ENCODE measurements at places on chromosomes 3 and 15.
A peak's percentile ranks its signal among the peaks of the same experiment; 100 is the strongest.

DNA sequence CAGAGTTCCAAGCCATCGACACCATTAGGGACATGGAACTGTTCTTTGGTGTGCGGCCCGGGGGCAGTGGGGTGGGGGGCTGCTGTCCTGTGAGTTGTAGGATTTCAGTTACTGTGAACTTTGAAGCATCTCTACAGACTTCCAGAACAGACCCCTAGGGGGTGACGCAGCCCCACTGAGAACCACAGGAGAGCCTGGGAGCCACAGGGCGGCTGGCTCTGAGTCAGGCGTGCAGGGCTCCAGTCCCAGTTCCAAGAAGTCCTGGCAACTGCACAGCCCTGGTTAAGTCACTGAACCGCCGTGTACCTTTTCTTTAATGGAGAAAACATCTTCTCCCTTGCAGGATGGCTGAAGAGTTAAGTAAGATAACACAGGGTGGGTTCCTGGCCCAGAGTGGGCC lies 23.5 kb upstream of the LRTM1 start:
- H3K4me3 ChIP-seq, result no peak overlapping the region
- no peaks in the 10 kb centered on the region for H3K27me3 ChIP-seq
- H3K4me1 ChIP-seq, result no peaks in the 10 kb centered on the region

GRCh38 chr3:171000281-171000680 lies 26.2 kb downstream of the SLC2A2 start:
- DNase-seq, result no peak
- H3K27ac ChIP-seq, result no peak overlapping the region
- H3K27me3 ChIP-seq, result no peaks in the 10 kb centered on the region
- no peaks in the 10 kb centered on the region for H3K4me1 ChIP-seq
- H3K36me3 ChIP-seq, result no peaks in the 10 kb centered on the region
- no peak overlapping the region for H3K4me3 ChIP-seq

DNA sequence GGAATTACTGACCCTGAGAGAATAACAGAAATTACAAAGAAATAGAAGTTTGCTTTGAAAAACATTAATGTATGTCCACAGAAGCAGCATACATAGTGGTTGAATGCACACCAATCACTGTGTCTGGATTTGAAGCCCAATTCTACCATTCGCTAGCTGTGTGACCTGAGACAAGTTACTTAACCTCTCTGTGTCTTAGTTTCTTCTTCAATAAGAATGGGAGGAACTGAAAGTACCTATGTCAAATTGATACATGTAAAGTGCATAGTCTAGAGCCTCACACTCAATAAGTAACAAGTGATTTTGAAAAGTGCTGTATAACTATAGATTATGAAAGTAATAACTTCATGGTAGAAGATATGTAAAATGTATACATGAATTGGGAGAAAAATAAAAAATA lies 457.8 kb downstream of the FOXP1 start:
- peaks cover 10% of the 10 kb centered on the region for H3K36me3 ChIP-seq
- H3K27me3 ChIP-seq, result no peaks in the 10 kb centered on the region
- no peak for DNase-seq
- H3K27ac ChIP-seq, result peak overlapping the region; percentile 72
- H3K4me1 ChIP-seq, result peaks cover 68% of the 10 kb centered on the region
- H3K4me3 ChIP-seq, result peak overlapping the region; percentile 43

GRCh38 chr3:120742198-120742848 lies at the start of the genes GTF2E1 and RABL3:
TSS of gene GTF2E1 (plus strand) at chr3:120742744. CDS start at chr3:120750553, 7,809 bp downstream.
TSS of gene RABL3 (minus strand) at chr3:120742516. CDS start at chr3:120742507, 9 bp downstream.
- peaks cover 28% of the 10 kb centered on the region for H3K4me1 ChIP-seq
- H3K36me3 ChIP-seq, result peaks cover 12% of the 10 kb centered on the region
- H3K27me3 ChIP-seq, result peaks cover 2% of the 10 kb centered on the region

- H3K27me3 ChIP-seq, result peaks cover 15% of the 10 kb centered on the region
- H3K36me3 ChIP-seq, result peaks cover 38% of the 10 kb centered on the region
- H3K27ac ChIP-seq, result peak within 1 kb of the TSS; percentile 95
- peak within 1 kb of the TSS; percentile 99 for H3K4me3 ChIP-seq
These were observed 401.8 kb downstream of the SHQ1 start for GRCh38 chr3:72446218-72447058.

GRCh38 chr3:66762916-66763693 lies 235.0 kb upstream of the KBTBD8 start:
- H3K4me3 ChIP-seq, result no peak overlapping the region
- no peak overlapping the region for H3K27ac ChIP-seq
- no peaks in the 10 kb centered on the region for H3K36me3 ChIP-seq
- no peaks in the 10 kb centered on the region for H3K27me3 ChIP-seq
- no peak for DNase-seq

GRCh38 chr3:133895208-133896001 lies at the start of gene RAB6B:
TSS of gene RAB6B (minus strand) at chr3:133895882. CDS start at chr3:133895466, 416 bp downstream.
- peaks cover 3% of the 10 kb centered on the region for H3K4me1 ChIP-seq
- peak within 1 kb of the TSS; percentile 54 for H3K4me3 ChIP-seq
- no peak within 1 kb of the TSS for H3K27ac ChIP-seq
- H3K27me3 ChIP-seq, result peaks cover 40% of the 10 kb centered on the region

DNA sequence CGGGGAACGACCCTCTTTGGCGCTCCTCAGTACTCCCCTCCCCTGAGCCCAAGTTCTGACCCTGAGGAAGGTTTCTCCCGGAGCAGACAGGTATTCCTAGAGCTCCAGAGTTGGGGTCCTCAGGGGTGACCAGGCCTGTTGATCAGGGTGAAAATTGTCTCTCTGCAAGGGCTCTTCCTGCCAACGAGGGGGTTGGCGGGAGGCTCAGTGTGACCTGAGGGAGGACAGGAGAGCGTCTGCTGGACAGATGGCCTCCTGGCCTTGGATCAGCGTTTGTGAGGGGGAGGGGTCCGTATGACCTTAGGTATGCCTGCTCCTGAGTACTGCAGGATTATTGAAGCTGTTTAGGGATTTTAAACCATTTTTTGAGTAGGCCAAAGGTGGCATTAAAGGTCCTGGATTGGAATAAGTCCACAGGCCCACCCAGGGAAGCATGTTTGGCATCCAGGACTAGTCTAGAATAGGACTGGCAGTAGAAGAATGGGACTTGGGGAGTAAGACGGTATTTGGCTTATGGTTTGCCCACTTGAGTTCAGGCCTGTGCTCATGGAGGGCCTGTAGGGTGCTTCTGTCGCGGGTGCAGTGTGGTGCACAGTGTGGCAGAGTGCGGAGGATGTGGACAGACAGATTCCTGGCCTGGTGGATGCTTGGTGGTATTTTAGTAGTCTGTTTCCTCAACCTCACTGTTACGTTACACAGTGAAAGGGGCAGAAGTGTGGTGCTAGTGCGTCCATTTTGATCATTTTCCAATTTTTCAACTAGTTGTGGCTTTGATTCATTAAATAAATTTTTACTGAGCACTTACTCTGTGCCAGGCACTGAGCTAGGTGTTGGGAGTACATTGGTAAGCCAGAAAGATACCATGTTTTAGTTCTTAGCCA lies 959 bp downstream of the ZNF592 start:
- H3K36me3 ChIP-seq, result peaks cover 26% of the 10 kb centered on the region
- no peaks in the 10 kb centered on the region for H3K27me3 ChIP-seq
- peak overlapping the region; percentile 97 for H3K4me3 ChIP-seq
- peak overlapping the region; percentile 94 for H3K27ac ChIP-seq
- peaks cover 61% of the 10 kb centered on the region for H3K4me1 ChIP-seq

DNA sequence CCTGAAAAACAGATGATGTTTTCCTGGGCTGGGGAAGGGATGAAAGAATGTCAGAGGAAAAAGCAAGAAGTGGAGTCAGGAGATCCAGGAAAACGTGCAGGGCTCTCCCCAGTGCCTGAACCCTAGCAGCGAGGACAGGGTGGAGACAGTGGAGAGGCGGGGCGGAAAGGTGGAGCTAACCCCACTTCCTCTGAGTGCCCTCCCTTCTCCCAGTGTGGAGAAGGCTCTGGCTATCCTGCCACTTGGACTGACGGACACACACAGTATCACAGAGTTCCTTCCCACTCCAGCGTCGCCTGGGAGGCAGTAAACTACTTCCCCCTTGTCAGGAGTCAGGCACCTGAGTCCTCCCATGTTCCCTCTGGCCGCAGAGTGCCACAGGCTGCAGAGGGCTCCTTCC lies 125.3 kb upstream of the CHRNA7 start:
- H3K27ac ChIP-seq, result no peak overlapping the region
- no peaks in the 10 kb centered on the region for H3K36me3 ChIP-seq
- DNase-seq, result no peak

GRCh38 chr15:80816936-80817335 lies 37.8 kb downstream of the CEMIP start:
- H3K4me3 ChIP-seq, result no peak overlapping the region
- no peaks in the 10 kb centered on the region for H3K4me1 ChIP-seq
- peaks cover 21% of the 10 kb centered on the region for H3K27me3 ChIP-seq
- no peaks in the 10 kb centered on the region for H3K36me3 ChIP-seq

- no peak overlapping the region for H3K4me3 ChIP-seq
- DNase-seq, result no peak
- H3K27me3 ChIP-seq, result no peaks in the 10 kb centered on the region
- no peak overlapping the region for H3K27ac ChIP-seq
These were observed 74.8 kb upstream of the P2RY1 start for GRCh38 chr3:152760024-152760563.

GRCh38 chr3:171646357-171647133 lies 163.7 kb downstream of the PLD1 start:
- H3K27me3 ChIP-seq, result no peaks in the 10 kb centered on the region
- no peaks in the 10 kb centered on the region for H3K4me1 ChIP-seq
- H3K27ac ChIP-seq, result no peak overlapping the region
- no peaks in the 10 kb centered on the region for H3K36me3 ChIP-seq
- no peak for DNase-seq

GRCh38 chr15:72796515-72797337 lies 13.2 kb upstream of the ADPGK start:
- peaks cover 11% of the 10 kb centered on the region for H3K4me1 ChIP-seq
- peak; percentile 49 for DNase-seq
- H3K36me3 ChIP-seq, result no peaks in the 10 kb centered on the region
- H3K27me3 ChIP-seq, result peaks cover 20% of the 10 kb centered on the region
- H3K27ac ChIP-seq, result no peak overlapping the region

DNA sequence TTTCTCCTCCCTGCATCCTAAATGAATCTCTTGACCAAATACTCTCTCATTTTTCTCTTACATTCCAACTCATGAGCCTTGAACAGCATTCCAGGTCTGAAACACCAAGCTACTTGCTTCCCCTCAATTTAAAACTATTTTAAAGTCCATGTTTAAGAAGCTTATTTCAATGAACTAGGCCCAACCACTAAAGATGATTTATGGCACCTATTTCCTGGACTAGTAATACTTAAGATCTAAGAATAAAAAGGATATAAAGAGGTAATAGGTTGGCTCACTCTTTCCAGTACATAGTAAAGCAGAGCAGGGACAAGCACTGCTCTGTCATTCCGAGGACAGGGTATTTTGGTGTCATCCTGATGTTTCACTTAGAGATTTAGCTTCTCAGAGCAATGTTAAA lies 219.3 kb upstream of the TMCO5A start:
- DNase-seq, result no peak
- no peaks in the 10 kb centered on the region for H3K36me3 ChIP-seq
- H3K27me3 ChIP-seq, result no peaks in the 10 kb centered on the region
- no peaks in the 10 kb centered on the region for H3K4me1 ChIP-seq

- no peak for DNase-seq
- no peak overlapping the region for H3K27ac ChIP-seq
These were observed 299.3 kb upstream of the LYSMD4 start for GRCh38 chr15:100032358-100033085.
